AG10803 (cell line): ENCODE measurements at places on chromosomes 16 and 17.

GRCh38 chr17:35149941-35150340 is 2.3 kb downstream of the UNC45B start:
- DNase-seq = no peak

- peak; percentile 34 for DNase-seq
Observed at GRCh38 chr17:57016764-57017116, 38.8 kb downstream of the SCPEP1 start.

DNA sequence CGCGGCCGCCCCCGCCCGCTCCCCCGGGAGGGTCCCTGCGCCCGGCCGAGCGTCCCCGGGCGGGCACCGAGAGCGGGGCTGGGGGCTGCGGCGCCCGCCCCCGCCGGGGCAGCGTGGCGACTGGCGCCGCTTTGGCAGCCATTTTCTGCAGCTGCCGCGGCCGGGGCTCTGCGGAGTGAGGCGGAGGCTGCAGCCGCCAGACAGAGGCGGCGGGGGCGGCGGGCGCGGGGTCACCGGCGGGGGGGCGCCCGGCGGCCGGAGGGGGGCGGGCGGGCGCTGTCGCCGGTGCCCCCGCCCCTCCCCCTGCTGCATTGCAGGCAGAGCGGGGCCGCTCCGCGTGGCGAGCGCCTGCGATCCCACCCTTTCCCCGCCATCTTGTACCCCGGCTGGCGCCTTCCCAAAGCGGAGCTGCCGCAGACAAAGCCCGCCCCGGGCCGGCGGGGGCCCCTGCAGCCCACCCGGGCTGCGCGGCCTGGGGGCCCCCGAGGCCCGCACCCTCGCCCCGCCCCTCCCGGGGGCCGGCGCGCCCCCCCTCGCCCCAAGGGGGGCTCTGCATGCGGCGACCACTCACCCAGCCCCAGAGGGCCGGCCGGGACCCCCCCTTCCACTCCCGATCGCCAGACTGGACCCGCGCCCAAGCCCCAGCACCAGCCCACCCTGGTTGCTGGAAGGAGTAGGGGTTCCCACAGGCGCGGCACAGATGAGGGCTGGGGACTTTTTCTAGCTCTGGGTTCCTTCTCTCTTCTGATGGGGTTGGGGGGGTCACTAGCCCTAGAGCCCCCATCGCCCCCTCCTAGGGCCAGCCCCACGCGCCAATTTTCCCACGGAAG is 16.6 kb upstream of the CBX8 start:
- no peak for DNase-seq

- DNase-seq = peak; percentile 16
Observed at GRCh38 chr16:58393138-58393504, 850 bp downstream of the GINS3 start.

GRCh38 chr16:78252757-78253156 is 153.3 kb downstream of the WWOX start:
- DNase-seq = no peak

GRCh38 chr17:63477480-63478440 is 899 bp downstream of the ACE start:
- no peak for DNase-seq

DNA sequence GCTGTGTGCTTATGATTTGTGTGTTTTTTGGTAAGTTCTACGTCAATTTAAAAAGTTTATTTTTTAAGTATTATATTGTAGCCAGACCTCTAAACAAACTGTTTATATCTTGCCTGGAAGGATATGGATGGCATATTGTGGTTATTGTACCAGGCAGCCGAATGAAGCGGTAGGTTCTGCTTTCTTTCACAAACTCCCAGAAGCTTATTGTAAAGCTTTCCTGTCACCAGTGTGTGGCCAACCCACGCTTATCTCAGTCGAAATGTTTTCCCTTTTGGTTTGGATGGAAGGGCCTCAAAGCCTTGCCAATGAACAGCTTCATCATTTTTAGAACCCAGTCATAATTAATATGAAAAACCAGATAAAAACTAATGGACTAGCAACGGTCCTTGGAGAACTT is 53.1 kb downstream of the CYB5B start:
- DNase-seq = no peak
